ENCODE measurements at places on chromosomes 7 and 10.

DNA sequence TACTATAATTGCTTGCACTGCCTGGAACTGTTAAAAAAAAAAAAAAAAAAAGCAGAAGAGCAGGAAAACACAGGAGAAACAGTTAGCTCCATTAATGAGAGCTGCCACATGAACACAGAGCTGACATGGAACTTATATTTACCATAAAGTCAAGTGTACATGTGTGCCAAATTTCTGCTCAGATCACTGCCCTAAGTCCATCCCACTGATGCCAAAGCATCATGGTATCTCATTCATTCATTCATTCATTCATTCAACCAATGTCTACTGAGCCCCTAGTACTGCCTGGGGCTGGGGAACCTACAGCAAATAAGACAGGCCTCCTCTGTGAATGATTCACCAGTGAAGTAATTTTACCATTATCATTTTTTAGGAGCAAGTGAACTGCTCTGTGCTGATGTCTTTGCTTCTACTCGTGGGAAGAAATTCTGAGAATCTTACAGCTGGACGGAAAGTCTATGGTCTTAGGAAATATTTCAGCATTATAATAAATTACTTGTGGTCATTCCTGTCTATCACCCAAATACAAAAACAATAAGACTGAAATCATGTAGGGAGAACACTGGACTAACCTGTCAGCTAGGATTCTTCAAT lies 58.8 kb upstream of the ABLIM1 start:
- no peak for DNase-seq

DNA sequence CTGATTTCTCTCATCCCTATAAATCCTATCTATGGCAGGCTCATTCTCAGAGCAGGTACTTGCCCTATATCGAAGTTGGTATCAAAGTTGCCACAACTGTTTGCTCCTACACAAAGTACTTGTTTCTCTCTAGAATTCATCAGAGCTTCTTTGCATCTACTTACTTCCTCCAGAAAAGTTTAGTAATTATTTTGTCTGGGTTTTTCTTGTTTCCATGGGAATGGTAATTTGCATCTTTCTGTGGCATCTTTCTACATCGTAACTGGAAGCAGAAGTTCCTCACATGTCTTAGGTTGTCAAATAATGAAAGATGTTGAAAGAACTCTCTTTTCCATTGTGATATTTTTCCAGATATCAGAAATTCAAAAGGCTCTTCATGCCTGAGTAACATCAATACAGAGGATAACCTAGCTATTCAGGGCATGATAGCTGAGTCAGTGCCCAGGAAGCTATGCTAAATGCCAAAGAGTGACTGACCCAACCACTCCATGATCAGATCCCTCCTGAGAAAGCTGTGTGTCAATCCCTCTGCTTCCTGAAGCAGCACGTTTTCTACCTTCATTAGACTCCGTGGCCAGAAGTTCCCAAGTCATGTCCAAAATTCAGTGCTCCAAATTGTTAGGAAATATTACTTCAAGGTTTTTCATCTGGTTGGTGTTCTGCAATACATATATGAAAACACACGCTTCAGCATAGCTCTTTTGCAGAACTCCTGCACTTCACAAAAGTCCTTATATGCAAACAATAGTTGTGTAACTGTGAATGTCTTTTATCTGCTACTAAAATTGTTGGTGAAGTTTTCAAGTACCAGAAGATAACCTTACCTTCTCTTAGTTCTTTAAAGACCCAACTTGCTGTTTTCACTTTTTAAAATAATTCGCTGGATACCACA lies 216.5 kb downstream of the VTI1A start:
- DNase-seq: no peak

GRCh38 chr10:7866176-7866575 lies 47.9 kb downstream of the TAF3 start:
- DNase-seq: no peak

DNA sequence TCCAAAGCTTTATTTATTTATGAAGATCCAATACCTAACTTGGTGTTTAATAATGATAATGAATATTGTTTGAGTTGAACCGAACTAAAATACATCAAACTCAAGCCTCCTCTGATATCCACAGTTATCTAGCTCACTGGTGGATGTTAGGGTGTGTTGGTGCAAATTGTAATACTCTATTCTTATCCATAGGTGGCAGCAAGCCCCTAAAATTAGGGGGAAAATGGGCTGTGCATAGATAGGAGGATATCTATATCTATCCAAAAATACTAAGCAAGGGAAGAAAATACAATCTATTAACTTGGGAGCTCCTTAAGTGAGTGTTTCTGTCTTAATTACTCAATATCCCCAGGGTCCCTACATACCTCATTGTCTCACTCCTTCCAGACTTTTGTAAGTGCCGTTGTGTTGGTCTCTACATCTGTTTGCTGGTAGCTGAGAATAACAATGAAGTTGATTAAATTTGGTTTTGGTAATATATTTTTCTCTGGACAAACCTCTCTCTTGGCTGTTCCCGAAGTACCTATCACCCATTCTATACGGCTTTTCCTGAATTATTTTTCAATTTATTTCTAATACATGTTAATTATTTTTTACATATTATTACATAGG lies 55.0 kb upstream of the VWDE start:
- peak; percentile 47 for DNase-seq

GRCh38 chr7:151652111-151652510 lies 132.4 kb upstream of the RHEB start:
- DNase-seq: peak; percentile 59

DNA sequence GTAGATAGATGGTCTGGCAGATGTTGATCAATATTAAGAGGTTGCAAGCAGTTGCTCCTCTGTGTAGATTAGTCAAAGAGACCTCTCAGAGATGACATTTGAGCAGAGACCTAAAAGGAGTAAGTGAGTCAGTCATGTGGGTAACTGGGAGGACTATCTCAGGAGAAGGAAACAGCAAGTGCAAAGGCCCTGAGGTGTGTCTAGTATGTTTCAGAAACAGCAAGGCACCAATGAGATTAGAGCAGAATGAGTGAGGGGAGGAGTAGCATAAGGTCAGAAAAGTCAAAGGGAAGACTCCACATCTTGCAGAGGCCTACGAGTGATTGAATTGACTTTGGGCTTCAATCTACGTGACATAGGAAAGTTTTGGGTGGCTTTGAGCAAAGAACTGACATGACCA lies 89.8 kb upstream of the COL1A2 start:
- no peak for DNase-seq

GRCh38 chr10:68424454-68425014 lies 17.5 kb upstream of the RUFY2 start:
- no peak for DNase-seq

DNA sequence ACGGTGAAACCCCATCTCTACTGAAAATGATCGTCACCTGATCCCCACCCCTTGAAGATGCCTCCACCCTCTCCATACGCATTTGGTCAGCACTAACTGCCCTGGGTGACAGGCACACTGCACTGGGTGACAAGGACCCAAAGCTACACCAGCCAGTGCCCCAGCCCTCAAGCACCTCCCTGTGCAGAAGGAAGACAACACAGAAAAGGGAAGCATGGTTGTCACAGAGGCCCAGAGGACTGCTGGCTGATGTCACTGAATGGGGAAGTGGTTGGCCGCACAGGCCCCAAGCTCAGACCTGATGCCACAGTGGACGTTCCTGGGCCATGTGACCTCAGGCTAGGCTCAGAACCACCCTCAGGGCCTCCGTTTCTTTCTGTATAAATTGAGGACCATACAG lies 4.2 kb upstream of the PILRA start:
- DNase-seq: peak; percentile 10

DNA sequence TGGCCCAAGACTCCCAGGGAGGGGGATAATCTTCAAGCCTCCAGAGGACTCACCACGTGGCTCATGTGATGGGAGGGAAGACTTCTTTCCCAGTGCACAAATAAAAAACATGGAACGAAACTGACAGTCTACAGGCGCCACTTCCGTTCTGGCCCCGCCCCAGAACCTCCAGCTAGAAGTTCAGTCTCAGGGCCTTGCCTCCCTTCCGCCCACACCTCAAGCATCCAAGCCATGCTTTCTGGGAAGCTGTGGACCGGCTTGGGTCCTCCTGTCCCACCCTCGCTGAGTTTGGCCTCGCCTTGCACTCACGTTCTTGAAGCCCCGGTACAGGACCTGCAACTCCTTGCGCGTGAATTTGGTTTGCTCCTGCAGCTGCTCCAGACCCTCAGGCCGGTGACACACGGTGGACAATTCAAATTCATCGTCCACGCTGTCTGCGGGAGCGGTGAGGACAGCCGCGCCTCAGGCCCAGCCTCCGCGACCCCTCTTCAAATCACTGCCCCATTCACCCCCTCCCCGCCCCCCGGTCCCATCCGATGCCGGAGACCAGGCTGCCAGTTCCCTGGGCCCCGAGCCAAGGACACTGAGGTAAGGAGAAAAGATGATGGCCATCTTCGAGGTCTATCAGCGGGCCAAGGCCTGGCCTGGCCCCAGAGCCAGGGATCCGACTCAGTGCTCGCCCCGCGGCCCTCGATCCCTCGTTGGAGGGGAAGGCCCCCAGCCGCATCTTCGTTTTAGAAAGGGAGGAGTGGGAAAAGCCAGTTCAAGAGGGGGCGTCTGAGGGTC lies 10.7 kb upstream of the OGA start:
- DNase-seq: no peak

DNA sequence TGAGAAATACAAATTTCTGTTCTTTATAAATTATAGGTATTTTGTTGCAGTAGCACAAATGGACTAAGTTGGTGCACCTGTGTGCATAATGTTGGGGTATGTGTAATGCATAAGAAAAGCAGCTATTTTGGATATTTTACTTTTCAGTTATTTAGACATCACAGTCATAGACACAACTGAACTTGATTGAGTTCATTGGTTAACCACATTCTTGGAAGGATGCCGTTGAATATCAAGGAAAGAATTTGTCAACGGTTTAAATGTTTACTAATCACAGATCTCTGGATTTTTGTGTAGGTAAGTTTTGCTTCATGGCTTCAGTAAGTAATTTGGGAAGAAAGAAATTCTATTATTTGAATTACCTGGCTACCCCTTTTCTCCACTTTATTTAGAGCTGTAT lies 4.1 kb downstream of the OTUD1 start:
- DNase-seq: no peak

- DNase-seq: no peak
Measured at GRCh38 chr10:132418527-132419416, 21.8 kb downstream of the PWWP2B start.

- DNase-seq: no peak
Measured at GRCh38 chr10:69228151-69228550, 8.0 kb downstream of the HKDC1 start.

DNA sequence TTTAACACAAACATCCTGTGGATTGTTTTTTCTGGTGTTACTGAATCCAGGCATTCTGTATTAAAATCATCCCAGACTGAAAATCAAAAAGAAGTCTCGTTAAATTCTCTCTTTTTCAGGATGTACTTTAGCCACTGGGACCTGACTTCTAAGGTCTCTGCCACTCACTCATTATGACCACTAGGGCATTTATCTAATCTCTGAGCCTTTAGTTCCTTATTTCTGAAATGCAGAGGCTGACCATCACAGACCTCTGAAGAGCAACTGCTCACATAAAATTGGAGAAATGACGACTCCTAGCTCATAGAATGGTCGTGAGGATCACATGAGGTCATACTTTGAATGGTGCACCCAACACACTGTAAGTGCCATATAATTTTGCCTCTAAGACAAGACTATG lies 63.2 kb downstream of the KCNMA1 start:
- DNase-seq: no peak

DNA sequence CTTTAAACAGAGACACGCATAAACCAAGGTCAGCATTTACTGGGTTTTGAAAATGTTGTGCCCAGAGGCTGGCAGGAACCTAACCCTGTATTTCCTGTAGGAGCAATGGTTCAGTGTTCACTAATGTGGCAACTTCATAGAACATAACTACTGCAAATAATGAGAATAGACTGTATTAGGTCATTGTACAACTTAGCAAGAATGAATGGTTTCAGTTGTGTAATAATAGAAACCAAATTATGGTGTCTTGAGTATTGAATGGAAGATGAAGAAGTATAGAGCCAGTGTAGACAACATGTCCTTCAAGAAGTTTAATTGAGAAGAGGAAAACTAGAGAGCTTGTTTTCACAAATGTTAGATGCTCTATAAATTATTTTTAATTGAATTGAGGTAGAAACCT lies 172.5 kb downstream of the BUB3 start:
- DNase-seq: no peak

DNA sequence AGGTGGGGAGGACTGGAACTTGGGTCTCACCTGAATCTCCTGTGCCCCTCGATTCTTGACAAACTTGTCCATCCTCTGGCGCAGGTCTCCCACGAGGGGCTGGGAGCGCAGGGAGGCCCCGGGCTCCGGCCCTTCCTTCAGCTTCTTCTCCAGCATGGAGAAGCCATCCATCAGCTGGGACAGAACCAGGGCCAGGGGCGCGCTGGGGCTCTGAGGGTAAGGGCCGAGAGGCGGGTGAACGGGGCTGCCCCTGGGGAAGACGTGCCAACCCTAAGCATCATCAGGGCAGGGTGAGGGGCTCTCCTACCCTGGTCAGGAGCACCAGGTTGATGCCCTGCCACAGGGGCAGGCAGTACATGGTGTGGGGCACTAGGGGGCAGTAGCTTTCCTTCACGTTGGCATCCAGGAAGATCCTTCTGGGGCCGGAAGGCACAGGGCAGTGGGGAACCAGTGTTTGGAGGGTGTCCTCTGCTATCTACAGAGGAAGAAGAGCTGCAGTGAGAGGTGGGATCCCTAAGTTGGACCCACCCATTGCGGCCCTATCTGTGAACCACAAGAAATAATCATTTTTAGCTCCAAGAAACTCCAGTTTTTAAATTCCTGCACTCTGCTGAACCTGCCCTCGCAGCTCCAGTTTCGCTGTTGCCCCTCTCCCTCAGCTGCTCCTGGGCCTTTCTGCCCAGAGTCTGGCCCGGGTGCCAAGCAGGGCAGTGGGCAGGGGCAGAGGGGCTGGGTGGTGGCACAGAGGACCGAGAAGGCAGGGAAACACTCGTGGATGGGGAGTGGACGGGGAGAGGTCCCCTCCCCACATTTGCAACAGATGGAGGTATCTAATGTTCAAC lies 10.8 kb upstream of the PYROXD2 start:
- DNase-seq: peak; percentile 7

GRCh38 chr10:3570131-3570729 lies 214.8 kb downstream of the KLF6 start:
- no peak for DNase-seq

GRCh38 chr7:19110776-19111175 lies 6.7 kb downstream of the TWIST1 start:
- DNase-seq: no peak

DNA sequence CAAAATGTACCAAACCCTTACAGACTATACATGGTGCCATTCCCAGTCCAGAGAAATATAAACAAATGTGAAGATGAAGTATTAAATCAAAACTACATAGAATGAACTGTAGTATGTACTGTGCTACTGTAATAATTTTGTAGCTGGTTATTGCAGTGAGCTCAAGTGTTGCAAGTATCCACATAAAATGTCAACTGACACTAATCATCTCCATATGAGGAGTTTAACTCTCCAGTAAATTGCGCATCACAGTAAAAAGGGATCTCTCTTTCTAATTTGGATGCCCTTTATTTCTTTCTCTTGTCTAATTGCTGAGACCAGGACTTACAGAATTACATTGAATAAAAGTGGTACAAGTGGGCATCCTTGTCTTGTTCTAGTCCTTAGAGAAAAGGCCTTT lies 165.5 kb downstream of the CPED1 start:
- no peak for DNase-seq
